ENCODE measurements at places on chromosomes 11 and 22. TPM values are rescaled to one million over a fixed set of nuclear protein-coding genes. Genes with fewer than 3 reads are reported as not detected.

C11orf86 gene
- total RNA-seq = not detected

GRCh38 chr11:45042560-45042959, 91.9 kb upstream of the TP53I11 start:
- peaks cover 26% of the 10 kb centered on the region for H3K4me1 ChIP-seq
- no peaks in the 10 kb centered on the region for H3K36me3 ChIP-seq
- H3K27ac ChIP-seq = no peak overlapping the region
- no peaks in the 10 kb centered on the region for H3K27me3 ChIP-seq
- H3K4me3 ChIP-seq = no peak overlapping the region
- no peak for DNase-seq

TMEM86A gene
- total RNA-seq = 11.7 TPM

SMC1B gene
- not detected for total RNA-seq

- H3K27me3 ChIP-seq = peaks cover 17% of the 10 kb centered on the region
- no peak for DNase-seq
- H3K4me3 ChIP-seq = peak overlapping the region; percentile 48
- H3K27ac ChIP-seq = no peak overlapping the region
- H3K4me1 ChIP-seq = peaks cover 11% of the 10 kb centered on the region
- no peaks in the 10 kb centered on the region for H3K36me3 ChIP-seq
Observed at GRCh38 chr11:33828604-33829429, 54.5 kb upstream of the FBXO3 start.

CADM1 gene
- 149 TPM for total RNA-seq

DNA sequence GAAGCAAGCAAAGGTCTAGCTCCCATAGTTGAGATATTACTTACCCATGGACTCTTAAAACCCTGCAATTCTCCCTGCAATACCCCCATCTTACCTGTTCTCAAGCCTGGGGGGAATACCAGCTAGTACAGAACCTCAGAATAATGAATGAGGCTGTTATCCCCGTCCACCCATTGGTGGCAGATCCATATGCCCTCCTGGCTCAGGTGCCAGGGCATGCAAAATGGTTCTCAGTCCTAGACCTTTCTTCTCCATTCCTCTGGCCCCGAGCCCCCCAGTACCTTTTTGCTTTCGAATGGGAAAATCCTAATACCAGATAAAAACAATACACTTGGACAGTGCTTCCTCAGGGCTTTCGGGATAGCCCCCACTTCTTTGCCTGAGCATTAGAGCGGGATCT, 86.4 kb downstream of the PIWIL4 start:
- H3K27ac ChIP-seq = no peak overlapping the region
- no peak for DNase-seq
- H3K27me3 ChIP-seq = no peaks in the 10 kb centered on the region
- H3K4me3 ChIP-seq = no peak overlapping the region
- peaks cover 10% of the 10 kb centered on the region for H3K4me1 ChIP-seq

OR2D3 gene
- total RNA-seq = not detected

- peak overlapping the region; percentile 93 for H3K4me3 ChIP-seq
- no peak for DNase-seq
- peaks cover 32% of the 10 kb centered on the region for H3K4me1 ChIP-seq
- H3K27ac ChIP-seq = peak overlapping the region; percentile 93
Observed at GRCh38 chr11:746289-747157, 741 bp upstream of the TALDO1 start.

GRCh38 chr22:38112381-38112780, 1.9 kb upstream of the BAIAP2L2 start:
- no peak overlapping the region for H3K27ac ChIP-seq
- DNase-seq = no peak
- H3K36me3 ChIP-seq = peaks cover 3% of the 10 kb centered on the region

GRCh38 chr11:94171693-94172440, 43.2 kb downstream of the PANX1 start:
- no peak overlapping the region for H3K4me3 ChIP-seq
- DNase-seq = peak; percentile 56
- H3K36me3 ChIP-seq = no peaks in the 10 kb centered on the region
- H3K27ac ChIP-seq = no peak overlapping the region

DNA sequence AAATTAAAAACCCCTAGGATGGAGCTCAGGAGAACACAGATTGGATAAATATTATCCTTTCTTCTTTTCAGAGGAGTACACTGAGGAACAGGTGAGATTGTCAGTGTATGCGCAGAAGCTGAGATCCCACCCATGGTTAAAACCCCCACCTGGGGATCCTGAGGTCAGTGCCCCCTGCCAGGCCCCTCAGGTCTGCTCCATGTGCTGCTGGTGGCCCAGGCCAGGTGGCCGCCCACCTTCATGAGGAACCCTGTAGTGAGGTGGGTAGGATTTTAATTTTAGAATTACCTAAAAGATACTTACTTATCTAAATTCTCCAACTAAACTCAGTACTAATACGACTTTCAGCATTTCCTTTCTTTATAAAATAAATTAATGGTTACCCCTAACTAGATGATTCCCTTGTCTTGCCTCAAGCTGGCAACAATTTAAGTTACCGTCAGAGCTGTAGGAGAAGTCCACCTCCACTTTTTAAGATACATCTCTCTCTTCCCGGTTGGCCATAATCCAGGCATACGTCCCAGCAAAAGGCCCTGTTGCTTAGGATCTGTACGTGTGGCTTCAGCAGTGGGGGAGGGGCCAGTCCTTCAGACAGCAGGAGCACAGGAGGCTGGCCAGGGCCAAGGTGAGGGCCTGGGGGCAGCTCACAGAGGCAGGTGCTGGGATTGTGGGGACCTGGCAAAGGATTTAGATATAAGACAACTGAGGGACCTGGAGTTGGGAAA, 61.5 kb upstream of the PITPNB start:
- no peaks in the 10 kb centered on the region for H3K27me3 ChIP-seq
- peaks cover 5% of the 10 kb centered on the region for H3K4me1 ChIP-seq
- no peak overlapping the region for H3K27ac ChIP-seq
- peaks cover 47% of the 10 kb centered on the region for H3K36me3 ChIP-seq
- DNase-seq = no peak
- no peak overlapping the region for H3K4me3 ChIP-seq

MS4A6A gene
- total RNA-seq = 176 TPM

DNA sequence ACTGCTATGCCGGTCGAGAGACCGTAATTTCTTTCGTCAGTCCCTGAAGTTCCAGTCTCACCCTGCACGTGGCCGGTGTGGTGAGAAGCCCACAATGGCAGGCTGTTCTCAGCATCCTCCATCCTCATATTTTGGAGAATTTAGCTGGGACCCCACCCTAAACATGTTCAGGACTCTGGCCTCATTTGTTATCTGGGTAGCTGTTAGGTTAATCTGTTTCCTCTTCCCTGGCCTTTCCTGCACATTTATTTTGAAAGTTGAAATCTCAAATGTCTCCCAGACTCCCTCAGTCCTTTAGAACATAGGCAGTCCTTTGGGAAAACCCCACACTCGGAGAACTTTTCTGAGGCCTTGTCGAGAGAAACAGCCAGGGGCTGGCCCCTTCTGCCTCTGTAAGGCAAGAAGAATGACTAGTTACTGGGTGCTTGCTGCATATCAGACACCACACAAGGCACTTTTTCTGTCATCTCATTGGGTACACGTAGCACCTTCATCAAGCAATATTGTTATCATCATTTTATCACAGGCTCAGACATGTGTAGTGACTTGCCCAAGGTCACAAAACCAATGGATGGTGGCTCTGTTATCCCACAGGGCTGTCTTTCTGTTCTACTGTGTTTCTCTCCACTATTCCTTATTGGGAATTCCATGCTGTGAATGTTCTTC, 109.3 kb upstream of the CRYBB3 start:
- H3K4me3 ChIP-seq = no peak overlapping the region
- peaks cover 8% of the 10 kb centered on the region for H3K4me1 ChIP-seq
- H3K36me3 ChIP-seq = no peaks in the 10 kb centered on the region
- no peak for DNase-seq
- no peak overlapping the region for H3K27ac ChIP-seq

FERMT3 gene
- 92.0 TPM for total RNA-seq

GRCh38 chr22:46994265-46994664, 231.8 kb downstream of the TBC1D22A start:
- H3K4me3 ChIP-seq = no peak overlapping the region
- H3K27ac ChIP-seq = no peak overlapping the region
- H3K4me1 ChIP-seq = peaks cover 16% of the 10 kb centered on the region
- H3K36me3 ChIP-seq = peaks cover 61% of the 10 kb centered on the region
- H3K27me3 ChIP-seq = no peaks in the 10 kb centered on the region

CSNK2A3 gene
- total RNA-seq = 2.6 TPM

DNA sequence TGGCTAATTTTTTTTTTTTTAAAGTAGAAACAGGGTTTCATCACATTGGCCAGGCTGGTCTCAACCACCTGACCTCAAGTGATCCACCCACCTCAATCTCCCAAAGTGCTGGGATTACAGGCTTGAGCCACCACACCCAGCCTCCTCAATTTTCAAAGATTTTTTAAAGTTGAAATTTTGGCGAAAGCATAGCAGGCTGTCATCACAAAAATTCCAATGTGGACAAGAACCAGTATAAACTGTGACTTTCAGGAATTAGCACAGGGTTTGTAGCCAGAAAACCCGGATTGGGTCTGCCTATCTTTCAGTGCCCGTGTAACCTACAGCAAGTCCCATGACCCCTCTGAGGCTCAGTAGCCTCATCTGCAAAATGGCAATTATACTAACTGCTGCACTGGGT, 80.2 kb downstream of the SGSM3 start:
- H3K4me3 ChIP-seq = no peak overlapping the region
- no peak for DNase-seq
- peaks cover 73% of the 10 kb centered on the region for H3K4me1 ChIP-seq
- no peaks in the 10 kb centered on the region for H3K36me3 ChIP-seq
- H3K27ac ChIP-seq = no peak overlapping the region
